ENCODE measurements at places on chromosomes 1 and 21.

DNA sequence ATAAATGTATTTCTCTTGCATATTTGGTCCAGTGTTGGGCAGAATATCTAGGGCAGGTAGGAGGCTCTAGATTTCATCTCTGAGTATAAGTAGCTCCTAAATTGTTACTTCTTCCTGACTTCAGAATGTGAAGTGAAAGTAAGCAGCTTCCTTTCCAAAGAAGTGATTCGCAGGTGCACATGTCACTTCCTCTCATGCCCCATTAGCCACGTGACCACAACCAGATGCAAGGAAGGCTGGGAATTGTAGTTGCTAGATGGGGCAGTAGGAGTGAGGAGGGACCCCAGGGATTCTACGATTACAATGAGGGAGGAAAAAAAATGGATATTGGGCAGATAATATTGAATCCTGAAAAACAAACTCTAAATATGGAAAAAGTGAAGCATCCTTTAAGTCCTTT, 113.2 kb upstream of the CYYR1 start:
- DNase-seq: peak; percentile 4

- no peak for DNase-seq
These were observed 7.0 kb downstream of the GPA33 start for GRCh38 chr1:167083066-167083665.

GRCh38 chr1:245404952-245405351, 250.2 kb downstream of the KIF26B start:
- no peak for DNase-seq

- DNase-seq: peak; percentile 31
These were observed 174.9 kb downstream of the DPYD start for GRCh38 chr1:97745912-97746311.

- no peak for DNase-seq
These were observed 49.1 kb upstream of the CPLANE2 start for GRCh38 chr1:16286122-16286521.

DNA sequence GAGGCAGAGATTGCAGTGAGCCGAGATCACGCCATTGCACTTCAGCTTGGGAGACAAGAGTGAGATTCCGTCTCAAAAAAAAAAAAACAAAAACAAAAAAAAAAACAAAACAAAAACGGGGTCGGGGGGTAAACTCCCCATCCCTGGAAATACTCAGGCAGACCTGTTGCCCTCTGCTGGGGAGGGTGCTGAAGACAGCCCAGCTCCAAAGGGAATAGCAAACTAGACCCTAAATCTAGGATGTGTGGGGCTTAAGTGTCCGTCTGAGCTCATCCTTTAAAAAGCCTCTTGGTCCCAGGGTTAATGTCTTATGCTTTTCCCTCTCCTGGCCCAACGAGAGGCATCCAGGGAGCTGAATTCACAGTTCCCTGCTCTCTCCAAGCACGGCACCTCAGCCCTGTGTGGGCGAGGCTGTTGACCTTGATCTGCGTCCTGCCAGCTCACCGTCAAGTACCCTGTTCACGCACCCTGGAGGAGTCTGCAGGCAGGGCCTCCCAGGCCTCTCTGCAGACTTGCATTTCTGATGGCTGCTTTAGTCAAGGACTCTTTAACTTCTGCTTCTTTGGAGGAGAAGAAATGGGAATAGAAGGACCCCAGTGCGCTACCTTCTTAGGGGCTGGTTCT, 22.3 kb downstream of the KCND3 start:
- no peak for DNase-seq

DNA sequence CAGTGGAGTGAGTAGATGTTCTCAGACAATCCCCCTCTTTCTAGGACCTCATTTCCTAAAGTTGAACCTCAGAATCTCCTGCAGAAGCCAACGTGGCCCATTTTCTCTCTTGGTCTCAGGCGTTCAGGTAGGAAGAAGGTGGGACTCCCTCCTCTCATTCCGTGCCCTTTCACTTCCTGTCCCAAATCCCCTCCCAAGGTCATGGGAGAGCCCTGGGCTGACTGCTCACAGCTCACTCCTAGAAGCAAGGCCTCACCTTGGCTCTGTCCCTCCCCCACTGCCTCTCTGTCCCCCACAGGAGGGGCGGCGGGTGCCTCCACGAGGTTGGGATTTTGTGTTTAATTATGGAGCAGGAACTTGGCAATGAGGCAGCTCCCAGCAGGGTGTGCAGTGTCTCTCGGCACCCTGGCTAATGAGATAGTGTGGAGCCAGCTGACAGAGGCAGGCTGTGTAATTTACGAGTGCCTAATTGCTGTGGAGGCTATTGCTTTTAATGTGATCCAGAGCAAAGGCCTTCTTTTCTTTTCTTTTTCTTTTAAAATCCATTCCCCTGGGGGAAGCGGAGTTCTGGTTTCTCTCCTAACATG, 9.1 kb upstream of the CDK18 start:
- DNase-seq: no peak

DNA sequence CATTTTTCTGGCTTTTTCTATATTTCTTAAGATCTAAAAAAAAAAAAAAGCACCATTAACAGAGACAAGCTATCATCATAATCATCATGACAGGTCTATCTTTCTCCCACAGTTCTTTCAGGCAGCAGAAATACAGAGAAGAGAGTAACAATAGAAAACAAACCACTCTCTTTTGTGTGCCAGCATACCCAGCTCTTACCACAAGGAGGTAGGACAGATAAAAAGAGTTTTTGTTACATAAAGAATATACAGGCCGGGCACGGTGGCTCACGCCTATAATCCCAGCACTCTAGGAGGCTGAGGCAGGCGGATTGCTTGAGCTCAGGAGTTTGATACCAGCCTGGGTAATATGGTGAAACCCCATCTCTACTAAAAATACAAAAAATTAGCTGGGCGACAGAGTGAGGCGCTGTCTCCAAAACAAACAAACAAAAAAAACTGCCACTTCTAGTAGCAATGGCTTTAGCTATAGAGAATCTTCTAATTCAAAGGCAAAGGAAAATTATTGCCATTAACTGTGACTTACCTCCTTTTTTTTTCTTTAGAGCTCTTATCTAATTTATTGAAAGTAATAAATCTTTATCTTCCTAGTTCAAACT, 39.7 kb downstream of the ANKRD13C start:
- DNase-seq: no peak

DNA sequence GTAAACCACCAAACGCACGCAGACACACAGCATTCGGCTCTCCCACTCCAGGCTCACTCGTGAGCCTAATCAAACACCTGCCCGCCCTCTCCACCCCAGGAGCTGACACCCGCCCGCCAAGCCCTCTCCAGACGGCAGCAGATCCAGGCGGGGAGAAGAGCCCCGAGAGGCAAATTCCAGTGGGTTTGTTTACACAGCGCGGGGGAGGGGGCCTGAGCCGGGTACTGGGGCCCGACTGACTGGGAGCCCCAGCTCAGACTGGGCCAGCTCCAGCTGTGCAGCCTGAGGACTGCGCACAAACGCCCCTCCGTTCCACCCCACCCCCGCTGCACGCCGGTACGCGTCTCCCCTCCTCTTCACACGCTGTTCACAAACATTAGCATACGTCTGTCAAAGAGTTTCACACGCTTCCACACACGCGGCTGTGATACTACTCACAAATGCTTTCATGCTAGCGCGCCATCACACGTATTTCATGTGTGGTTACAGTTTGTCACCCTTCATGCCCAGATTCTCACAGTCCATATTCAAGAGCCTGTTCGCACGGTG, 1.0 kb upstream of the EFNA1 start:
- DNase-seq: no peak

GRCh38 chr1:59549066-59549837, 252.4 kb downstream of the FGGY start:
- DNase-seq: no peak

- DNase-seq: peak; percentile 18
These were observed 29.8 kb downstream of the UCK2 start for GRCh38 chr1:165857046-165857801.

- DNase-seq: no peak
These were observed 68.0 kb downstream of the DISC1 start for GRCh38 chr1:231694465-231695077.

GRCh38 chr1:230877146-230877923, 9.0 kb upstream of the C1orf198 start:
- peak; percentile 90 for DNase-seq

DNA sequence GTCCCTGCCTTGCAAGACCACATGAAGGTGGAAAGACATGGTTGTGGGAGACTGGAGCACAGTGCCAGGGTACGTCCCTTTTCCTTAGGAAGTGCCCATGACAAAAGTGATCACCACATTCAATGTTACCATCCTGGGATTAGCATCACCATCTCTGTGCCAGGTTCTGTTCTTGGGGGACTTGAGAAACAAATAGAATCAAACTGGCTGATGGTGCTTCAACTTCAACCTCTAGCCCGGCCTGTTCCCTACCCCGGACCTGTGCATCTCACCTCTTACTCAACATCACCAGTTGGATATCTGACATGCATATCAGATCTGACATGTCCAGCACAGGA, 153.3 kb downstream of the GRIK3 start:
- DNase-seq: no peak

DNA sequence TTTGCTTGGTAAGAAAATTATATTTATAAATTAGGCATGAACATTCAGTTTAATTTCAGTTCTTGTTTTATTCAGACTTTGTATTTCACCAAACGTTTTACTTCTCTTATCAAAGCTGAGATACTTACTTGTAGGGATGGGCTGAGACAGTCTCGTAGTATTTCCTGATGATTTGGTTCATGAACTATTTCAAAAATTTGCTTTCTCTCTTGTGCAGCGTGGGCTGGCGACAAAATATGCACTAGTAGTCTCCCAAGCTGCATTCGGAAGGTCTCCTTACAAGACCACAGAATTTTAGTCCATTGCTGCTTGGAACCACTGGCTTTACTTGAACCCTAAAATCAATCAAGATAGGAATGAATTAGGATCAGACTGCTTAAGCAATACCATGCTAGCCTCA, 91.7 kb upstream of the GNG4 start:
- peak; percentile 62 for DNase-seq

DNA sequence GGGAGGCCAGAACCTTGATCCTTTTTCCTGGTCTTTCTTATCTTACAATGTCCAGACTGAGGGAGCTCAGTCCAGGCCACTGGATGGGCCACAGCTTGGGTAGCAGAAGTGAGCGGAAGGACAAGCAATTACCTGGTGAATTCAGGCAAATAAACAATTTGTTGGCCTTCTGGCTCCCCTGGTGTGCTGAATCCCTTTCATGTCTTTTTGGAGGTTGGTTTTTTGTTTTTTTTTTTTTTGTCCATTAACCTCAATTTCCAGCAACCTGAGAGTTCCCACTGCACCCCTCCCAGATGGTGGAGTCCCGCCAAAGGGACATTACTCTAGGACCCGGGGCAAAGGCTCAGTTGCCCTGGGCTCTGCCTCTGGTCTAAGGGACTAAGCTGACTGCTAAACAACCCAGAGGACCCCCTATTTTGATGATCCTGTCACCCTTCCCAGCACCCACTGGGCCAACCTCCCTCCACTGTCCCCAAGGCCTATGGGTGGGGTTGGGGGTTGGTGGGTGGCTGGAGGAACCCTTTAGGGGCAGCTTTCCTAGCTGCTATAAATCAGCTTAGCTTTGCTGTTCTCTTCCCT, 85.5 kb downstream of the KCND3 start:
- no peak for DNase-seq

- DNase-seq: no peak
These were observed 3.1 kb upstream of the CD1A start for GRCh38 chr1:158251163-158251562.

DNA sequence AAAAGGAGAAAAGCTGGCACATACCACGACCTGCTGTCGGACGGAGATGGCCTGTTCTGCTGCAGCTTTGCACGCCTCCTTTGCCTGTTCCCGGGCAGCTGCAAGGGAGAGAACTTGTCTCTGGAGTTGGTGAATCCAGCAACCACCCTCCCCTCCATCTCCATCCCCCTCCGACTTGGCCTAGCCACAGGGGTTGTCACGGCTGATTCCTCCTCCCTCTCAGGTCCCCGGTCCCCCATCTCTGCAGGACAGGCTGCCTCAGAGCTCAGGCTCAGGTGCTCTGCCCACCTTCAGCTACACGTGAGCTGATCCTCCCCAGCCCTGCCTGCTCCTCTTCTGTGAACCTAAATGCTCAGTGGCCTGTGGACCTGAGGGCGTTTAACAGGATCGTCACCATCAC, 11.1 kb upstream of the SRM start:
- DNase-seq: no peak

DNA sequence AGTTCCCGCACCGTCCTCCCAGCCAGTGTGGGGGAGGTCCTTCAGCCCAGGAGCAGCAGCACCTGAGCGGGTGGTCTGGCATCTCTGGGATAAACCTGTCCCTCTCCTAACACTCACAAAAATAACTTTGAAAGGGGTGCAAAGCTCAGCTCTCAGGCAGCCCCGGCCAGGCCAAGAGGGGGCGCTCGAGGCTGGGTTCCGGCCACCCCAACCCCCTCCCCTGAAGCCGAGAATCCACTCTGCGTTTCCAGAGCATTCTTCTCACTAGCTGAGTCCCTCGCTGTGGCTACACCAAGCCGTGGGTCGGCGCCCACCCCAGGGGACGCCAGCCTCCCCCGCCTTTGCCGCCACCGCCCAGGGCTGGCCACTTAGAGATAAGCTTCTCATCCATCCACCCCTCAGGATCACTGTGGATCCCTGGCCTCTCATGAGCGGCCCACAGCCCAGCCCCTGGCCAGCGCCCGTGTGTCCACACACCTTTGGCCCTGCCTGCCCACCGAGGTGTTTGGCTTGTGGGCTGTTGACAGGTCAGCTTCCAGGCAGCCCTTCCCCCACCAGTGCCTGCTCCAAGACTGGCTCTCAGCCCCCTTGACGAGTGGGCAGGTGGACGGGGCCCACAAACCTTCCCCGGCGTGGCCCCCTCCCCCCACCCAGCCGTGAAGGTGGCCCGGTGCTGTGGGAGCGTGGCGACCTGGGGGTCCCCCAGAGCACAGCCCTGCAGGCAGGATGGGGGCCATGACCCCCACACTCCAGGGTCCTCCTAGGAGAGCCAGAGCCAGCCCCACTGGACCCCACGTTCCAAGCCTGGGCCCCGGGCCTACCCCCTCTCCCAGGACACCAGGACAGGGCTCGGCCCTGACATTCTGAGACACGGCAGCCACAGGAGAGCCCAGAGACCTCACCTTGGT, 1.9 kb downstream of the FTCD start:
- peak; percentile 75 for DNase-seq

DNA sequence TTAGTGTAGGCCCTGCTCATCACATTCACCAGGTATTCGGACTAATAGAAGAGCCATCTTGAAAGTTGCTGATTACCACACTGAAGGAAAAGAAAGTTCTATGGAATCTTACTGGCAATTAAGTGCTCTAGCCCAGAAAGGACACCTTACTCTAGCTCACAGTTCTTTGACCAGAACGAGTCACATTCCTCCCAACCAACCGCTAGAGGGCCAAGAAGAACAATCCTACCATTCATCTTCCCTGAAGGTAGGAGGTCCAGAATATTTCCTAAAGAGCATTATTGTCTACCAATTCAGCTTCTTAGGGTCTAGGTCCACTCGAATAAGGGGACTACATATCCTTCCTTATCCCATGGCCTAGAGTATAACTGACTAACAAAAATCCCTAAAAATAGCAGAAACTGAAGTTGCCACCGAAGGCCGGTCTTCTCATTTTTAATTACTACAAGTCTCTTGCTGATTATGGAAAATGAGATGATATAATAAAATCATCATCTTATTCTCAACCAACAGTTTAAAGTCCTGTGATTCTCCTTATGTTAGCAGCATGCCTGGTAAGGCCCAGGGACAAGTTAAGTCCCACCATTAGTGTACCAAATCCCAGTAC, 2.7 kb upstream of the FMO1 start:
- peak; percentile 70 for DNase-seq
